SHP77 treated with DMSO at 0.1 percent for 48 hours (cell line): ENCODE measurements at places on chromosomes 1 and 21.
A peak's percentile ranks its signal among the peaks of the same experiment; 100 is the strongest.

DNA sequence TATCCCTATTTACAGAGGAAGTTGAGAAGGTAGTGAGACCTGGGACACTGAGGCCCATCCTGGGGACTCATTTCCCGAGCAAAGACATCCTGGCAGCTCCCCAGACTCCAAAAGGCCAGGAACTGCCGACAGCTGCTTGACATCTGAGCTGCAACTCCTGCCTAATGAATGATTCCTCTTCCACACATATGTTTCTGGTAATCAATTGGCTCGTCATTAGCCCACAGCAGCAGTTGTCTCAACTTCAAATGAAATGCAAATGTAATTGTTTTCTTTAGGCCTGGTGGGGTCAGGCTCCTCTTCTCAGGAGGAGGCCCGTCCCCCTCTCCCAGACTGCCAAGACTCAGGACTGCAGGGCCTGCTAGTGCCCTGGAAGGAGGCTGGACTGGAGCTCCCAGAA is 61.8 kb upstream of the DISP3 start:
- DNase-seq, result no peak

DNA sequence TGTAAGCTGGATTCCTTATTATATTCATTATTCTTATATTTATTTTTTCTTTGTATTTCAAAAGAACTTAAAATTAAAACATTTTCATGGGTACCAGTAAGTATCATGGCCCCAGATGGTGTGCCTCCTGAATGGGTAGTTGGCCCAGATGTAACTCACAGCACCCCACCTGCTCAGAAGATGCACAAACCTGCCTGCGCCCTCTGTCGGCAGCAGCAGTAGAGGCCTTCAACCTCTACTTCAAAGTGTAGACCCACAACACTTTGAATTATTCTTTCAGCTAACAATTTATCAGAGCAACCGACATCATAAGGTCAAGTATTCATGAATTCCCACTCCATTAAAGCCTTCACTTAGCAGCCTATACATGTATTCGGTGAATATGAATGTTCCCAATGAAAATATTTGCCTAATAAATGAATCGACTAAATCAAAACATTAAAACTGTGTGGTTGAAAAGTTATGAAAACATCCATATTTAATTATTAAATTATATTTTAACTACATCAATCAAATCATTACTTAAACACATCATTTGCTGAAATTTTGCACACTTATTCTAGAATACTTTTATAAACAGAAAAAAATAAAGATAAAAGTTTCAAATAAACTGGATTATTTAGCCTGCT is 25.4 kb downstream of the PIGM start:
- no peak for DNase-seq

DNA sequence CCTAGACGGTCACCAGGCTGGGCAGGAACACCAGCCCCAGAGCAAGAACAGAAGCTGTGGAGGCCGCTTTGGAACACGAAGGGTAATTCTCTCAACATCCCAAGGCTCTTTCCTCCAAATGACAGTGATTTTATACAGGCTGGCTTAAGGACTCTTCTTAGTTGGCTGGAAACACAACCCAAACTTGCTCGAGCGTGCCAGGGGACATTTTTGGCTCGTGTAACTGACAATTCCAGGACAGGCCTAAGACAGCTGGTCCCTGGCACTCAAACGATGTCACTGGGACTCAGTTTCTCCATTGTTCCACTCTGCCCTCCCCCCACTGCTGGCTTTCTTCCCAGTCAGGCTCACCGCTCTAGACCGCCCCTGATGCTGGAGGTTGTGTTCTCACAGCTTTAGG is 164.7 kb downstream of the NPHP4 start:
- no peak for DNase-seq

DNA sequence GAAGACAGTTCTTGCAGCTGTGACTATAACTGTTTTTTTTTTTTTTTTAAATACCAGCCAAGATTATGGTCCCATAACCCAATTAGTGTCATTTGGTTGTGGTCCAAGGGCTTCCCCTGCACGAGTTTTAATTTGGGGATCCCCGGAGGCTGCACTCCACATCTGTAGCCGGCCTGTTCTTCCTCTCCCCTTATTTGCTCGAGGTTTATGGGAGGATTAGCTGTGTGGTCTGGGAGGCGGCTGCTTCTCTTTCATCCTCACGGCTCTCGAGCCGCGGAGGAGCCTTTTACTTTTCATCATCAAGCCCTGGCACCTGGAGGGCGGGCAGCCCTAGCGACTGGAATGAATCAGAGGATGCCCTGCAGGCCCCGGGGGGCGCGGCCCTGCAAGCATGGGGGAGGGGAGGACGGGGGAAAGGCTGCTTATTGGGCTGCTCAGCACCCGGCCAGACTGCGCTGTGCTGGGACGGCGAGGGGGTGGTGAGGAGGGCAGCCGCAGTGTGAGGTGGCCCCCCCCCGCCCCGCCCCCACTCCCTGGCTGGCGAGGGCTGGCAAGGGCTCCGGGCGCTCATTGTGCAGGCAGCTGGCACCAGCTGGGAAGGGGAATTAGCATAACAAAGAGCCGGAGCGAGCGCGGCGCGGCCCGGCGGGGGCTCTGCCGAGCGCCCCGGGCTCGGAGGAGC is 18.5 kb downstream of the SERTAD4 start:
- peak; percentile 74 for DNase-seq

- no peak for DNase-seq
These were observed 104.5 kb upstream of the COL6A1 start for GRCh38 chr21:45877171-45877438.

- no peak for DNase-seq
These were observed 1.0 kb downstream of the TMEM201 start for GRCh38 chr1:9589719-9590157.

GRCh38 chr1:165742194-165742593 is 26.5 kb downstream of the TMCO1 start:
- no peak for DNase-seq

GRCh38 chr1:177119311-177119710 is 45.2 kb downstream of the ASTN1 start:
- no peak for DNase-seq

- no peak for DNase-seq
These were observed 51.8 kb upstream of the PGD start for GRCh38 chr1:10347109-10347508.

DNA sequence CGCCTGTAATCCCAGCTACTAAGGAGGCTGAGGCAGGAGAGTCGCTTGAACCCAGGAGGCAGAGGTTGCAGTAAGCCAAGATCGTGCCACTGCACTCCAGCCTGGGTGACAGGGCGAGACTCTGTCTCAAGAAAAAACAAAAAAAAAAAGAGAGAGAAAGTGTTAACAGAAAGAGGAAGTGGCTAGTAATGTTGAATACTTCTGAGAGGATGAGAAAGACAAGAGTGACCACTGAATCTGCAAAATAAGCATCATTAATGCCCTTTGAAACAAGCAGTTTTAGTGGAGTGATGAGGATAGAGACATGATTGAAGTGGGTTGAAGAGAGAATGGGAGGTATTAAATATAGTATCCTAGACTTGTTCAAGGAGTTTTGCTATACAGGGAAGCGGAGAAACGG is 11.7 kb downstream of the MPZ start:
- DNase-seq, result no peak

DNA sequence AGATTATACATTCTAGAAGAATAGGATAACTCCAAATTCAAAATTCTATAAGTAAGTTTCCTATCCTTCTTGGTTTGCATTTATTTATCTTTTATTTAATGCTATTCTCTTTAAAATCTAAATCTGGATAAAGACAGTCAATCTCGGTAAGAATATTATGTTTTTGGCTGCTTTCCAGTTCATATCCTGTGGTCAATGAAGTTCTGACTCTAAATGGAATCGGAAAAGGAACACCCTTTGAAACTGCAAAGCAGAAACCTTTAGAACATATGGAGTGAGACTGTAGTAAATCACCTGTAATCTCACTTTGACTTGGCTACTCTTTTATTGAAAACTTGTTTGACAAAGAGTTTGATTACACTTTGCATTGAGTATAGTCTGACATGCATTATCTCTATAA is 85.2 kb downstream of the KIFAP3 start:
- DNase-seq, result no peak

DNA sequence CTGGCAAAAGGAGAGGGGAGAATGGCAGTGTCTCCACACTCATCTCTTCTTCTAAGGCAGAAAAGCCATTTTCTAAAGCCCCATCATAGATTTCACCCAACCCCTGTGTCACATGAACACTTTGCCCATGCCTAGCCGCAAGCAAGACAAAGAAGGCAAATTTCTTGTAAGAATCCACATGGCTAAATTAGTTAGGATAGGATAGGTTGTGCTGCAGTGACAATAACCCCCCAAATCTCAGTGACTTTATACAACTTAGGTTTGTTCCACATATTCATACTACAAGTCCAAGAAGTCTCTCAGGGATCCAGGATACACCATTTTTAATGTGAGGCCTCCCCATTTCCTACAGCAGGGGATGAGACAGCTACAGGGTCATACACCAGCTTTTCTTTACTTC is 40.8 kb downstream of the MIS18A start:
- DNase-seq, result no peak

GRCh38 chr1:75582725-75583261 is 28.1 kb downstream of the SLC44A5 start:
- no peak for DNase-seq
